Activated CD4-positive, alpha-beta T cell treated with anti-CD3 and anti-CD28 coated beads, Interleukin-2, amount 10 ng/mL, durations not matched to agents 24 days and 14 days (primary cell): ENCODE measurements at places on chromosomes 16 and 17. TPM values are rescaled to one million over a fixed set of nuclear protein-coding genes. Genes with fewer than 3 reads are reported as not detected.

- peak; percentile 81 for DNase-seq
Measured at GRCh38 chr16:50067290-50067853, 1.6 kb downstream of the HEATR3 start.

- peak; percentile 53 for DNase-seq
Measured at GRCh38 chr16:17362946-17363345, 107.8 kb downstream of the XYLT1 start.

- no peak for DNase-seq
Measured at GRCh38 chr17:5870231-5870953, 199.8 kb upstream of the WSCD1 start.

The SPN gene
- 157 and 165 TPM in 2 replicates for total RNA-seq

- DNase-seq = no peak
Measured at GRCh38 chr16:86199871-86200695, 301.1 kb downstream of the IRF8 start.

The GRIN2A gene
- not detected in 2 replicates for total RNA-seq

The CCDC102A gene
- total RNA-seq = 6.0 and 6.7 TPM in 2 replicates

- DNase-seq = no peak
Measured at GRCh38 chr16:11341371-11341770, 3.9 kb upstream of the RMI2 start.

- DNase-seq = no peak
Measured at GRCh38 chr17:1789936-1790335, 28.1 kb downstream of the SERPINF1 start.

GRCh38 chr16:8795818-8796217 lies 1.6 kb downstream of the TMEM186 start:
- DNase-seq = no peak

GRCh38 chr17:229709-230394 lies 48.4 kb upstream of the DOC2B start:
- no peak for DNase-seq

DNA sequence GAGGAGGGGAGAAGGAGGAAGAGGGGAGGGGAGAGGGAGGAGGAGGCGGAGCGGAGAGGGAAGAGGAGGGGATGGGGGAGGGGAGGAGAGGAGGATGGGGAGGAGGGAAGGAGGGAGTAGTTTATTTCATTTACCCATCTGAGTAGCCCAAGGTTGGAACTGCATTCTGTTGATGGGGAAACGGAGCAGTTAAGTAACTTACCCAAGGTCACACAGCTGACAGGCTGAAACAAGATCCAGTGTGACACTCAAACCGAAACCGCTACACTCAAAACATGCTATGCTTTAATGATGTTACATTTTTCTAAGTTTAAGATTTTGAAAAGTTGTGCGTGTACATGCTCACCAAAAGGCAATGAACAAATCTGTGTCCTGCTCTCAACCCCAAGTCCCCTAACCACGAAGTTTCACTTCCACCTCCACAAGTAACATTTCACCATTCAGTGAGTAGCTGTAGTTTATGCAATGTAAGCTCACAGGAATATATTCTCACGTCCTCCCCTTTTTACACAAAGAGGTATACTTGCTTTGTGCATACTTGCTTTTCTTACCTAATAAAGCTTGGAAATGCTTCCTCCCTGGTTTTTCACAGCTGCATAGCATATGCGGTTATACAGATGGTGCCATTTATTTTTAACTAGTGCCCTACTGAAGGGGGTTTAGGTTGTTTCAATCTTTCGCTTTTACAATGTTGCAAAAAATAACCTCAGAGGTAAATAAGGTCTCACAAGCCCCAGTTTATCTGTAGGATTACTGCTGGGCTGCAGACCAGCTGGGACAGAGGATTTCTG lies 275.3 kb downstream of the PARN start:
- peak; percentile 80 for DNase-seq

DNA sequence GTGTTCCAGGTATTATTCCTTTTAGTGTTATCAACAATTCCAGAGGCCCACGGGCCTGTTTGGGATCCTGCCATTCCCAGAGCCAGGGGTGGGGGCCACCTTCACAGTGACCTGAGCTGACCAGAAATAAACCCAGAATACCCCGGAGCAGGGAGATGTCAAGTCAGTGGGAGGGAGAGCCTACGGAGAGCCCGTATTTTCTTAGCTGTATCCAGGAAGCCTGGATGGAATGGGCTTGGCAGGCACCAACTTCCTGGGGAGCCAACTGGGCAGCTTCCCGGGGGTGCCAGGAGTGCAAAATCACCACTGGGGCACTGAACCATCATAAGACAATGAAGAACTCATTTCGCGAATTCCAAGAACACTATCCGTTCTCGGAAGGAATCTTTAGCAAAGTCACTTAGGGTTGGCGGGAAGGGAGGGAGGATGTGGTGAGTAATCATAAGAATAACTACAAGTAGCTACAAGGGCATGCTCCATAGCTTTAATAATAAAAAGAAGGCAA lies 13.2 kb upstream of the MRTFB start:
- DNase-seq = no peak

The CDRT4 gene
- 0.79 and 3.3 TPM in 2 replicates for total RNA-seq

The BCL6B gene
- total RNA-seq = 0.90 and 0.91 TPM in 2 replicates
